ENCODE measurements at places on chromosomes 12 and 14.

GRCh38 chr14:34592623-34593022, 37.3 kb downstream of the SNX6 start:
- no peak for DNase-seq

DNA sequence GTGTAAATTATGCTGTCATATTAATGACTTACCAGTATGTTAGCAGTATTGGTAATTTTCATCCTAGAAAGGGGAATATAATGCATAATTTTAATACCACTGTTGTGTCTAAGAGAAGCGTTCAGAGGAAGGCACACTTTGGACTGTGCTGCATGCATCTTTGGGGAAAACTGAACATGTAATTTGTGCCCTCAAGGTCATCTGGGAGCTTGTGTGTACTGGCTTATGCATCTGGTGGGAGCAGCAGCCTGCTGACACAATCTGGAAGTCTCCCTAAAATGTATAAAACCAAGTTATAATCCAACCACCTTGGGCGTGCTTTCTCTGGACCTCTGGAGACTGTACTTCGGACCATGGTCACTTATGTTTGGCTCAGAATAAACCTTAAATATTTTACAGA, 14.1 kb downstream of the FGD4 start:
- no peak for DNase-seq

- DNase-seq: no peak
These were observed 32.2 kb downstream of the MIA2 start for GRCh38 chr14:39265806-39266524.

DNA sequence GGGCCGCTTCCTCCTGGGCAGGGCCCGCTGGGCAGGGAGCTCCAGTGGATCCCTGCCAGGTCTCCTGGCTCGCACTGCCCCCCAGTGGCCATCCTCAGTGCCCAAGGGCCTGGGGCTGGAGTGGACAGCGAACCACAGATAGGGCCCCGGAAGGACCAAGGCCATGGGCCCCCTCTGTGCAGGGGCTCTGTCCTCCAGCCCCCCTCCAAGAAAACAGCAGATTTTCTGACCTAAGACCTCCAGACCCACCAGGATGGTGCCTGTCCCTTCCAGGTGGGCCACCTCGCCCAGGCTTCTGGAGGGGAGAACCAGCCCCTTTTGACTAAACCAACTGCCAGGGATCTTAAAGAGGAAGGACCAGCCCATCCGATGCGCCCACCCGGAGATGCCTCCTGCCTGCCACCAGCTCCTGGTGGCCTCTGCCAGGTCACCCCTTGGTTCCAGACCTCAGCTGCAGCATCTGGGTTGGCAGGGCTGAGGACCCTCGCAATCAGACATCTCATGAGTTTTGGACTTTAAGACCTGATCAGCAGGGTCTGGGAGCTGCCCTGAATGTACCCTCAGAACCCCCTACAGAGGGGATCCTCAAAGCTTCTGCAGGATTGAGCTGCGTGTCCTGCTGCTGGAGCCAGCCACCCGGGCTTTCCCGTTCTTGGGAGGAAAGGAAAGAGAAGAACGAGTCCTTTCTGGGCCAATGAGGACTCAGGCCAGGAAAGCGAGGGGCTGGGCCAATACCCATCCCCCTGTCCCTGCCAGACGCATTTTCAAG, 325.8 kb upstream of the DIO3 start:
- peak; percentile 37 for DNase-seq

DNA sequence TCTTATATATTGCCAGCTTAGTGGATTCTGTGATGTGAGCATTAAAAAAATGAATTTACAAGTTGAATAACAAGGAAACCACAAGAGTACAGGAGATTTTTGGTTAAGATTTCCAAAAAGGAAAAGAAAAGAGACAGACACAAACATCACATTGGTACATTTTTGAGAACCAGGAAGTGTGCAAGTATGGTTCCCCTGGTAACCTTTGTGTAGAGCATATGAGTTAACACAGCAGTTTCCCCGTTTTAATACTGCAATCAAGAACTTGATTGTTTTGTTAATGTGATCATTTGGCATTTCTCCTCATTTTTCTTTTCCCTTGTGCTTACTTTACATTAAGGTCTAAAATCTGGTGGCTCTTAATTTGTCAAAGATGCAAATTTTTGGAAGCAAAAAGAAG, 490.4 kb upstream of the ATP2B1 start:
- DNase-seq: no peak

- DNase-seq: no peak
These were observed 59.7 kb upstream of the C14orf132 start for GRCh38 chr14:95979339-95980042.

GRCh38 chr12:95836185-95836609, 22.6 kb upstream of the SNRPF start:
- peak; percentile 27 for DNase-seq

GRCh38 chr14:68402525-68403101, 390.3 kb downstream of the ZFP36L1 start:
- DNase-seq: no peak

- no peak for DNase-seq
These were observed 13.7 kb downstream of the CHFR start for GRCh38 chr12:132873724-132874123.

- DNase-seq: no peak
These were observed 404.7 kb downstream of the APAF1 start for GRCh38 chr12:99049774-99050173.

- peak; percentile 83 for DNase-seq
These were observed 9.2 kb downstream of the PHB2 start for GRCh38 chr12:6961278-6961694.

GRCh38 chr14:62015243-62015642, 253.0 kb downstream of the SNAPC1 start:
- DNase-seq: no peak

DNA sequence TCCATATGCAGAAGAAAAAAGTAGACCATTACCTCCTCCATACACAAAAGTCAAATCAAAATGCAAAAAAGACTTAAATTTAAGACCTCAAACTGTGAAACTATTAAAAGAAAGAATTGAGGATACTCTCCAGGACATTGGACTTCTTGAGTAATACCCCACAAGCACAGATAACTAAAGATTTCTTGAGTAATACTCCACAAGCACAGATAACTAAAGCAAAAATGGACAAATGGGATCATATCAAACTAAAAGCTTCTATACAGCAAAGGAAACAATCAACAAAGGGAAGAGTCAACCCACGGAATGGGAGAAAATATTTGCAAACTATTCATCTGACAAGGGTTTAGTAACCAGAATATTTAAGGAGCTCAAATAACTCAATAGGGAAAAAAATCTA, 427.9 kb downstream of the CCDC91 start:
- no peak for DNase-seq

DNA sequence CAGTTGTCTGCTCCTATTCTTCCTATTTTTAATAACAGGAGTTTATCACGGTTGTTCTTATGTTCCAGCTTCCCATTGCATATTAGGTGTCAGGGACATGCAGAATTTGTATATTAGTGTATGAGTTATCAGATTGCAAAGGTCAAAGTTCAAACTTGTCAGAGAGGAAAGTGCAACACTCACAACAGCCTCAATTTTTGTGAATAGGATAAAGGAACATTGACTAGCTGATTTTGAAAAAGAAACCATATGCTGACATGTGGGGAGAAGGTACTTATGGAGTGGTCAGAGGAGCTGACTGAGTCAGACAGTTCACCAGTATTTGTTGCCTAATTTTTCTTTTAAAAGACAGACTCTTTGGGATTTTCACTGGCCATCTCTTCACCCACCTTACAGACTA, 222.1 kb downstream of the C12orf50 start:
- DNase-seq: no peak

DNA sequence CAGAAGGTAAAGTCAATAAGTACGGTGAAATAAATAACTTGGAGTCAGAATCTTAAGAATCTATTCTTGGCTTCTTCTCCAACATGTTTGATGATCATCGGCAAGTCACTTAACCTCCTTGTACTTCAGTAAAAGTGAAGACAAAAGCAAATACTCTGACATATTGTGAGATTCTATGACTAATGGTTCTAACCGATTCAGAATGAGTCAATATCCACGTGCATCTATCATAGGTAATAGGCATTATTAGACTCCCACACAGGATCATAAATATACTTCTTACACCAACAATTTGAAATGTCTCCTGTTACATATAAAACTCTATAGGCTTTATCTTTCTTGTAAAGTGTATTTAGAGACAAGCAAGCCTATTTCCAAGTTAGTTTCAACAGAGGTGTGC, 144.4 kb upstream of the ATXN7L3B start:
- DNase-seq: no peak

DNA sequence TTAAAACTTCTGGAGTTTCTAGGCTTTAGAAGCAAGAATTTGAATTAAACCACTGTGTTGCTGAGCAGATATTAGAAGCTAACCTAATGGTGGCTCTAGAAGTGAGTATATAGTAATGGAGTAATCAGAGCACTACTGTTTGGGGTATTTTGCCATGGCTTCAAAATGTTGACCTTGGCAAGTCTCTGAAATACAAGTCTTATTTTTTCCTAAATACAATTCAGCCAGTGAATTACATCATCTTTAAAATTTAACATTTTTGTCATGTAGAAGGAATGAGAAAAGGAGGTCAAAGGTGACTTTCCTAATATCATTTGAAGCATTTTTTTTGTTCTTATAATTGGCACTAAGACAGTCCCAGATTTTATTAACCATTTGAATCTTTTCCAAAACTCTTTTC, 25.2 kb downstream of the PMCH start:
- DNase-seq: no peak

DNA sequence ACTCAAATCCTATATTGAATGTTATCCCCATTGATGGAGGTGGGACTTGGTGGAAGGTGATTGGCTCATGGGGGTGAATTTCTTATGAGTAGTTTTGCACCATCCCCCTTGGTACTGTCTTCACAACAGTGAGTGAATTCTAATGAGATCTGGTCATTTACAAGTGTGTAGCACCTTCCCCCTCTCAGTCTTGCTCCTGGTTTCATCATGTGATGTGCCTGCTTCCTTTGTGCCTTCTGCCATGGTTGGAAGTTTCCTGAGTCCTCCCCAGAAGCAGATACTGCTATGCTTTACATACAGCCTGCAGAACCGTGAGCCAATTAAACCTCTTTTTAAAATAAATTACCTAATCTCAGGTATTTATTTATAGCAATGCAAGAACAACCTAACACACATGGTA, 302.4 kb upstream of the KITLG start:
- no peak for DNase-seq

GRCh38 chr14:45201905-45202304, 51.1 kb downstream of the MIS18BP1 start:
- DNase-seq: no peak

DNA sequence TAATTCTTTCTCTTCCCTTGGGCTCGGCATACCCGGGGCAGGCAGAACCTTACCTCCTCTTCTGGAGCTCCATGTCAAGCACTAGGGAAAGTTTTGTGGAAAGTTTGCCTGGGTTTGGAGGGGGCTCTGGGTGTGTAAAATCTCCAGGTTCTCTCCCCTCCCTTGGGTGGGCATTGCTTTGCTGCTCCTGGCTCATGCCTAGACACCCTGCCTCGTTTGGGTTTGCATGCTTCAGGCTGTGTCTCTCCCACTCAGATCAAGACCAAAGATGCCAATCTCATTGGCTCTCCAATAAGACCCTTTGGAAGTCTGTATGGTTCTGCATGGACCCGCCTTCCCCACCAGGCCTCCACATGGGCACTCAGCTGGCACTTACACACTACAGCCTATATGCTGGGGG, 6.2 kb upstream of the KRT2 start:
- no peak for DNase-seq

DNA sequence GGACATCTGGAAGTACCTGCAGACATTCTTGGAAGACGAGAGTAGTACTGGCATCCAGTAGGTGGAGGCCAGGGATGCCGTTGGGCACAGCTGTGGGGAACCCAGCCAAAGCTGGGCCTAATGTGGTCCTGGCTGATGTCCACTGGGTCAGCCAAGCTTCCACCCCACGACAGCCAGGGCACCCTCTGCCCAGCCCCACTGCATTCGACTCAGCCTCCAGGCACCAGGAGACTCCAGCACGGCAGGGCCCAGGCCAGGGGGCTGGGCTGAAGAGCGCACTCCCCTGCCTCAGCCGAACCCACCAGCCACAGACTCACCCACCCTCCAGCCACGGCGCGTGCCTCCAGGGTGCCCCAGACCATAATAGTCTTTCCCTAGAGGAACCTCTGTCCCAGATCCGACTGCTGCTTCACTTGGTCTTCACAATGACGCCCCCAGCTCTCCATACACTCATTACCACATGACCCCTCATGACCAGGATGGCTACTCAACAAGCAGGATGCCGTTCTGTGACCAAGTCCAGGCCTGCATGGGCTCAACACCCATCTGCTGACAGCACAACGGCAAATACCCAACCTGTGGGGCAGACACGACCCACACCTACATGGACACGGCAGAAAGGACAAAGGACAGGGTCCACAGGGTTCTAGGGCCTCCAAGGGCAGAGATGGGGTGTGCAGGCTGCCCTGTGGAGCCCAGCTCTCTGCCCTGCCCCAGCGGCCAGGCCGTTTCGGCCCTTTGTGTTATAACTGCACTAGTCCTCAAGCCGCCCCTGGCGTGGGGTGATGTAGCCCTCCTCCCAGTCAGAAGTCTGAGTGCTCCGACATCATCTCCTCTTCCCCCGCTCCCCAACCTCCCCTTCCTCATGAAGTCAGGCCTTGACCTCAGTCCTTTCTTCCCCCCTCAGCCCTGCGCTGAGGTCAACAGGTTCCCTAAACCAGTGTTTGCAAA, 22.8 kb downstream of the ITPK1 start:
- no peak for DNase-seq

DNA sequence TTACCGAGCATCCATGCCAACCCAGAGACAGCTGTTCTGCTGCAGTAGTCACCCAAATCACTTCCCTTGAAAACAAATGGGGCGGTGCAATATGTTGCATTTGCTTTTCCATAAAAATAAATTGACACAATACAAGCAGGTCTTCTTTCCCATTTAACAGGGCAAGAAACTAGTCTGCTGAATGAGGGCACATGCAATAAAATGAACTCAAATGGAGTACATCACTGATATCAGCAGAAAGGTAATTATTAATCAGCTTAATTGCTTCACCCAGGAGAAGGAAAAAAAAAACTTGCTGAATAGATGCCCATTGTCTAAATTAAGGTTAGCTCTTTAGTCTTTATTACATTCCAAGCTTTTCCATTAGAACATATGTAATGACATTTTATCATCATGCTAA, 175.1 kb upstream of the GZMB start:
- no peak for DNase-seq

- DNase-seq: no peak
These were observed 79.3 kb upstream of the NRXN3 start for GRCh38 chr14:78090864-78091263.

DNA sequence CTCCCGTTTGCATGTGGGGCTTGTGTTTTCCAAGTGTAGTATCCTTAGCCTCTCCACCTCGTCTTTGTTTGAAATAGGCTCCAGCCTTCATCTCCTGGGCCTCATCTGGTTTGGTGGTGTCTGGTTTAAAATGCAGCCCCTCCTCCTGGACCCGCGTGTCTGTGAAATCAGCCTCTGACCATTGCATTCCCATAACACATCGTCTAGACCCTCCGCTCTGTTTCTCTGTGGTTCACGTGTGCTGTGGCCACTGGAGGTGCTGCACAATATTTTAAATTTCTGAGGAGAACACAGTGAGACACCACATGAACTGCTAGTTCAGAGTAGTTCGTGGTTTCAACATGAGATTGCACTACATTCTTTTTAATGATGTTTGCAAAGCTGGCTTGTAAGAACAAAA, 35.6 kb downstream of the UBE3B start:
- DNase-seq: no peak
